ENCODE measurements at places on chromosomes 4 and X.

GRCh38 chr4:87913896-87914295, 61.6 kb upstream of the SPP1 start:
- DNase-seq: no peak

DNA sequence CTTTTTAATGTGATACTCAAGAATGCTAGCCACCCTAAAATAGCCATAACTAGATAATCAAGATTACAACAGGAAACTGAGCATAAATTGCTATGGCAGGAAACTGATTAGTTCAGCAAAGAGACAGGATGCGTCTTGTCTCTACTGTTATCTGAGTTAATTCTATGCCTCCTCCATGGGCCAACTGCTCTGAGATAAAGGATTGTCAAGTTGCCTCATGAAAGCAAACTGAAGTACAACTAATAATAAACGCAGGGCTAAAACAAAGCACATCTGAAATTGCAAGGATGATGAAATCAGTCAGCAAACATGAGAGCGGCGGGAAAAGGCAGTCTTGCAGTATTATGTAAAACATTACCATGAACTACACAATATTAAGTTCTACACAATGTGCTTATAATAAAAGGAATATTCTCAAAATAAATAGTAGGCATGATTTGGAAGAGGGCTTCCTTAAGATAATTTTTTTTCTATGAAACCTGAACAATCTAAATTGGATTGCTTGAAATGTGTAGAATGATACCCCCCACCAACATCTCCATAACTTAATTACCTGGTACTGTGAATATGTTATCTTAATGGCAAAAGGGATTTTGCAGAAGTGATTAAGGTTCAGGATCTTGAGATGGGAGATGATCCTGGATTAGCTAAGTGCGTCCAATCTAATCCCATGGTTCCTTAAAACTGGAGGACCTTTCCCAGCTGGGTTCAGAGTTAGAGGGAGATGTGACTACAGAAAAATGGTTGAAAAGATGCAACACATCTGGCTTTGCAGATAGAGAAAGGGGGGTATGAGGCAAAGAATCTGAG, 65.9 kb downstream of the ANTXR2 start:
- no peak for DNase-seq

- no peak for DNase-seq
These were observed 48.4 kb upstream of the RPS6KA3 start for GRCh38 chrX:20315140-20315539.

- no peak for DNase-seq
These were observed 154.1 kb upstream of the PPP3CA start for GRCh38 chr4:101501421-101501820.

DNA sequence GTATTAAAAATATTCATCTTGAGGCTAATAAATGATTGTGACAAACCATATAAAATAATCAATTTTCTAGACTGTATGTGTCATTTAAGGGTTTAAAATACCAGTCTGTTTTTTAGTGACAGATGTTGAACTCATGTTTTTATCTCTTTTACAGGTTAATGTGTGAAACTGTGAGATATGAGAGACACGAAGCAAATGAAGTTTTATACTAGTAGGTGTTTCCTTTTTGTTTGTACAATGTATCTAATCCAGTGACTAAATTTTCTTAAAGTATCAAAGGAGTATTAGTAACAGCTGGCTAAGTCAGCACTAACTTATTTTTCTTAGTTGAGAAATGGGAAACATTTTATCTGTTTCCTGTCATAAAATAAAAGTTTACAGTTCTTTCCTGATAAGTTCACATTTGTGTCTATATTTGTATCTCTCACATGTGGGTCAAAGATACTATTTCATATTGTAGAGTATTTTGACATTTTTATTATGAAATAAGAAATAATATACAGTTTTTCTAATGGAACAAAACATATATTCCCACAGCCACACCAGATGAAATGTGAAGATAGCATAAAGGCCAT, 90.3 kb downstream of the RAPGEF2 start:
- DNase-seq: no peak

GRCh38 chr4:147741190-147741788, 9.4 kb downstream of the ARHGAP10 start:
- no peak for DNase-seq

- no peak for DNase-seq
These were observed 127.1 kb downstream of the FBXO8 start for GRCh38 chr4:174156239-174156826.

Data from activated CD8-positive, alpha-beta memory T cell treated with anti-CD3 and anti-CD28 coated beads for 1 hour (primary cell).